ENCODE measurements at places on chromosomes 6 and 20.

DNA sequence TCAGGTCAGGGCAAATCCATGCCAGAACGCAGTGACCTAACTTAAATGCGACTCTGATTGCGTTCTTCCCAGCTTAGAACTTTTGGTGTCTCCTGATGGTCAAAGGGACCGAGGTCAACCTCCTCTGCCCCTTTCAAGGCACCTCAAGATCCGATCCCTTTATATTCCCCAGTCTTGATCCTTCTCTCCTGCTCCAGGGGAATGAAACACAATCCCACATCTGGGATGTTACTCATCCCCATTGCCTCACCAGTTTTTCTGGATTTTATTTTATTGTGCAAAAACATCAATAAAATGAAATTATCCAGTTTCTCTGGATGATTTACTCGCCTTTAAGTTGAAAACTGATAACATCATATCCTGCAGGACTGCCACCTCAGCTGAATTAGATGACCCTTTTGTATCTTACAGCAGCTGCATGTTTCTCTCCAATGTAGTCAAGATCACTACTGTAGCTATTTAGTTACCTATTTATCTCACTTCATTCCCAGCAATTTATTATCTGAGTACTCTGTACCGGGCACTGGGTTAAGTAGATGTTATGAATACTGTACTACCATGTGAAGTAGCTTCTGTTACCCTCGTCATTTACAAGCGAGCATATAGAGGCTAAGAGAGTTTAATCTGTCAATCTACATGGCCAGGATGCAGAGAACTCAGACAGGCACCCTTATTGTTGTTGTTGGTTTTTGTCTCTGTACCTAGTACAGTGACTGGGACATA lies 44.0 kb downstream of the IRAK1BP1 start:
- no peak for DNase-seq

GRCh38 chr6:49523901-49524300 lies 24.2 kb downstream of the GLYATL3 start:
- DNase-seq, result no peak

DNA sequence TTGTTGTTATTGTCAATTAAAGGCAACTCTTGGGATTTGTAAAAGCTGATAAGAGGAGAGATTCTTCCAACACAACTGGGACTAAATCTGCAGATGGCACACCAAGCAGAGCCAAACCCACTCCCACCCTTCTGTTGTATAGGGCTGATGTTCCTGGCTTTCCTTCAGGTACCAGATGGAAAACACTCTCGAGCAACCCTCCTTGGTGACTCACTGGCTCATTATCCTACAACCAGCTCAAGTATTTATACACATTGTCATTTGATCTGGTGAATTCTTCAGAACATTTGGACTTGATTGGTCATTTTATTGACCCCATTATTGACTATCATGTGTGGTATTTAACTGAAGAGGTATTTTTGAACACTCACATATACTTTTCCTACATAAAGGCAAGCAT lies 190.3 kb upstream of the PCSK2 start:
- DNase-seq, result no peak

DNA sequence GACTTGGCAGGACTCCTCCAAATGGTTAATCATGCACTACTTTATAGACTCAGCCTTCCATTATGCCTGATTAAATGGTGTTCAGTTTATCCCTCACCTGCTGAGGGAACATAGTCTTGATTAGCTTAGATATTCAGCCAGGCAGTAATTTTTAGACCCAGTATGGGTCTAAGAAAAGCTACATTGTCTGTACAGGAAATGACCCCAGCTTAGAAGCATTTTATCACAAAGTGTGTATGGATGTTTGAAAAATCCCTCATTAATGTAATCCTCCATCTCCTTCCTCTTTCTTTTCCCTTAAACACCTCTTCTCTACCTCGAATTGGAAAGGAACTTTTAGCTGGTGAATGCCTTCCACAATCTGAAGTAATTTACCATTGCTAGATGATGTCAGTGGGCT lies 252.2 kb upstream of the BMP2 start:
- DNase-seq, result no peak

DNA sequence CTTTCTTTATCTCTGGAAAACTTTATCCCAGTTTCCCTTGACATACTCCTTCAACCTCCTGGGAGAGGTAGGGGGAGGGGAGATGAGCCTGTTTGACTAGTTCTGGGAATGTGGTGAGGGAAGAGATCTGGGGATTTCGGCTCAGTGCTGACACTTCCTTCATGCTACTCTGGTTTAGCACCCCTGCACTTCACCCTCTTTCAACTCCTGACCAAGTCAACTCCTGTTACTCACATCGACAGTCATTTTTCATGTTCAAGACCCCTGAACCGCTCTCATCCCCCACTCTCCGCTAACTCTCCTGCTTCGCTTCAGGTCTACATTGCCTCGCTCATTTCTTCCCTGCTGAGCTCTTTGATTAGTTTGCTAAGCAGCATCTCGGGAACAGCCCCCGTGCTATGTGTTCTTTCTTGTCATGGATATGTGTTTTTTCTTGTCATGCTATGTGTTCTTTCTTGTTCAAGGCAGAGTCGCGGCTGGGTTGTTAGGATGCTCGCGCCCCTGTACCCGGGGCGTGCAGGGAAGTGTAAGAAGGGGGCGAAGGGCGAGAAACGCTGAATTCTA lies 16.6 kb upstream of the TRIM27 start:
- DNase-seq, result no peak

GRCh38 chr6:37006793-37007339 lies 1.4 kb downstream of the FGD2 start:
- no peak for DNase-seq

GRCh38 chr6:37141281-37142049 lies 28.5 kb upstream of the PIM1 start:
- no peak for DNase-seq

DNA sequence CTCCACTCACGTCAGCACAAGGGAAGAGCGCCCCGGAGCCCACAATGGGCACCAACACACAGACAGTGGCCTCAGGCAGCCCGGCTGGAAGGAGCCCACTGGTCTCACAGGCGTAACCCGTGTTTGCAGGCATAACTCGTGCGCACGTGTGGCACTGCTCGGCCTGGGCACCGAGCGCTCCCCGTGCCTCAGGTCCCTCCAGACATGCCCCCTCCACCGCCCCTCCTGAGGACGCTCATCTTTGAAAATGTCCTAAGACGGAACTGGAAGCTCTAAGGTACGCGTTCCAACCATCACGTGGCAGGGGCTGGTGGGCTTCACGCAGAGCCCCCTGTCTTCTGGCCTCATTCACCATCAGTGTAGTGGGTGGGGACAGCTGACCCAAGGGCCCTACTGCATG lies 44.6 kb downstream of the SSR1 start:
- DNase-seq, result no peak
